Stimulated activated CD8-positive, alpha-beta memory T cell treated with anti-CD3 and anti-CD28 coated beads, Interleukin-15, amount 100 ng/mL, for 48 hours (primary cell): ENCODE measurements at places on chromosomes 5 and 9.

- no peak for DNase-seq
Observed at GRCh38 chr5:87347272-87347671, 65.5 kb downstream of the CCNH start.

DNA sequence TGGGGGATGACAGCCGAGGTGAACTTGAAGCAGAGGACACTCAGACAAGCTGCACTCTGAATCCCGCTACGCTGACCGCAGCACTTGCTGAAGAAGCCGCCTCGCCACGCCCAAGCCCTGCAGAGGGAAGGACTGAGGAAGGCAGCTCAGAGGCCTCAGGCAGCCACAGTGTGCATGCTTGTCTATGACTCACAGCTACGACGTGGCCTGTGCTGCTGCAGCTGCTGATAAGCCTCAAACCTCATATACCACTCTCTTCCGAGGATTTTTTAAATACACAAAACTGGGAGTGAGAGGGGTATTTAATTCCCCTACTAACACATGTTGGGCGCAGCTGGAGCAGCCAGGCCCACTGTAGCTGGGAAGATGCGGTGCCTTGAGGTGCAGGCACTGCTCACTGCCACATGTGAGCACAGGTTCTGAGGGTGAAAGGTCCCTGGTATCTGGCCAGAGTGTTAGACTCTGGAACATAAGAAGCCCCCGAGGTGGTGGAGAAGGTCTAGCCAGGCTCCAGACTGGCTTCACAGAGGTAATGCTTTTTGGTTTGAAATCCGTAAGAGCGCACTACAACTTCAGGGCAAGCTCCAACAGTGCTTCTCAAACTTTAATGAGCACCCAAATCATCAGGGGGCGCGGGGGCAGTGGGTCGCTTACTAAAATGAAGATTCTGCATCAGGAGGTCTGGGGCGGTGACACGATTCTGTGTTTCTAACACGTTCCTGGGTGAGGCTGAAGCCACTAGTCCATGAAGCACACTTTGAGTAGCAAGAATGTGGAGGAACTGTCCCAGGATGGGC lies 196.8 kb downstream of the AUH start:
- DNase-seq, result peak; percentile 82

GRCh38 chr5:32443541-32444430 lies 754 bp downstream of the ZFR start:
- DNase-seq, result peak; percentile 34

DNA sequence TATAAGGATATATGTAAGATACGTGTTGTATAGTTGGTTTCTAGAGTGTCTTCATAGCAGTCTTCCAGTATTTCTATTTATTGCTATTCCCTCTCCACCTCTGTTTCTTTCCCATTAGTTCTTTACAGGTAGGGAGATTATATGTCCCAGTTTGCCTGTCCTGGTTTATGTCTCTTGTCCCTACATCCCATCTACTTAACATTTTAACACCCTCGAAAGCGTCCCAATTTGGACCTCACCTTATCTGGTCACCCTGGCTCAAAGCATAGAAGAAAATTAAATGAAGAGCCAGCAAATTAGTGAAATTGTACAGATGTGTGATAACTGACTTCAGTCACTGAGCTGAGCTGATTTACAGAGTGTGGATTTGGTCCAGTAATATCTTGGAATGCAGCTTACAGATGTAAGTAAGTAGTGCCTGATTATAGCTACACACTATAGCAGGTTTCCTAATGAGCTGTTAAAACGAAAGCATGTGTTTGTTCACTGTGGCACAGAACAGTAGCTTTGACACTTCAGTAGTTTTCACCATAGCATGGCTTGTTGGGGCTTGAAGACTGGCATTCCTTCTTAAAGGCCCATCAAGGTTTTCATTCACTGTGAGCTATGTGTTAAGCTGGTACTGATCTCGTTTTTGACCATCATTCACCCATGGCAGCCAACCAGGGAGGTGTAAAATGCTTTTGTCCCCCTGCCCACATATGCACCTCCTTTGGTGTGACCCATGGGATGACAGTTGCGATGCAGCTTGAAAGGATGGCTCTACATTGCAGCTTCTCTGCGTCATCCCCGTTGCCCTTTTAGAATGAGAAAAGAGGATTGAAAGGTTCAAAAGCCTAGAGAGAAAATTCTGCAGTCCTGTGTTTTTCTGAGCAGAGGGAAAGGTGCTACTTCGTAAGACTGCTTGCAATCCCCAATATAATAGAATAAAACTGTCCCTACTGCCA lies 192.1 kb upstream of the DMRT1 start:
- no peak for DNase-seq

DNA sequence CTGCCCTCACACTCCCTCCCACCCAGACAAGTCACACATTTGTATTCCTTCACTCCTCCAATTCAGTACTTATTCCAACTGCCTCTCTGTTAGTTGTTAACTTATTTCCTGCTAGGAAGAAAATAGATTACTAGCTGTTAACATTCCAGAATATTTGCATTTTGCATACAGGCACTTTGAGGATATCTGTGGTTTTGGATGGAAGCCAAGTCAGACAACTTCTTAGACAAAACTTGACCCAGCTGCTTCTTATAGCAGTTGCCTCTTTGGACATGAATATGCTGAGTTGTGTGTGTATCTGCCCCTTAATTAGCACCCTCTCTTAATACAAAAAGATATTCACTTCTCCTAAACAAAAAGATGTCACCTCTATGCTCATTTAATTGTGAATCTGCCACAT lies 1280.6 kb upstream of the ACO1 start:
- no peak for DNase-seq

- peak; percentile 26 for DNase-seq
Observed at GRCh38 chr5:178279723-178280438, 47.3 kb upstream of the PHYKPL start.

DNA sequence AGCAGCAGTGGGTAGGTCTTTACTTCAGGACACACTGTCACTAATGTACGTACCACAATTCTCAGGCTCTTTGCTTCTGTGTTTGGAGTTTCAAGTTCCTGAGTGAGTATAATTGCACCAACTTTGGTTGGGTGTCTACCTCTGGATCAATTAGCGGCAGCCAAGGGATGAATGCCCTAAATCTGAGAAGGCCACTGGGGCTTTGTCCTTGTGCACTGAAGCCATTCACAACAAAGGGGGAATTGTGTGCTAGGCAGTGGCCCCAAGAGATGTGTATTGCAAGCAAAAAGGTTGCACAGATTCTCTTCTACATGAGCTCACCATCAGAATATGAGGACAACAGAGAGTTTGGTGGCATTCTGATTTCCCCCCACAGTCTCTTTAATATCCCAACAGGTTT lies 3.9 kb upstream of the PHF24 start:
- no peak for DNase-seq

DNA sequence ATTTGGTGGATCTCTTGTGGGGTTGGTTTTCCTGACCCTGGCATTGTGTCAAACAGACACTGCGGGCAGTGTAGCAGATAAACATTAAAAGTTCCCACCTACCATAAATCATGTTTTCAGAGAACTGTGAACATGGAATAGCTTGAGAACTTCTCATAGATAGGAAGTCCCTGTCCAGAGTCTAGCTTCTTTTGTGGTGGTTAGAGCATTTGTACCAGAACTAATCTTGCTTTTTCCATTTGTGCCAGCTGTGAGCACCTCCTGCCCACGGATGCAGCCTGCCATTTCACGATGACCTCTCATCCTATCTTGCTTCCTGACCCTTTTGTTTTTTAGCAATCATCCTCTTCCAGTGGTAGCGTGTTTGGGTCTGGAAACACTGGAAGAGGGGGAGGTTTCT lies 61.4 kb downstream of the FAM78A start:
- no peak for DNase-seq

- no peak for DNase-seq
Observed at GRCh38 chr9:70517926-70518610, 103.6 kb upstream of the KLF9 start.

GRCh38 chr5:31962351-31962751 lies 211.8 kb downstream of the GOLPH3 start:
- DNase-seq, result no peak

DNA sequence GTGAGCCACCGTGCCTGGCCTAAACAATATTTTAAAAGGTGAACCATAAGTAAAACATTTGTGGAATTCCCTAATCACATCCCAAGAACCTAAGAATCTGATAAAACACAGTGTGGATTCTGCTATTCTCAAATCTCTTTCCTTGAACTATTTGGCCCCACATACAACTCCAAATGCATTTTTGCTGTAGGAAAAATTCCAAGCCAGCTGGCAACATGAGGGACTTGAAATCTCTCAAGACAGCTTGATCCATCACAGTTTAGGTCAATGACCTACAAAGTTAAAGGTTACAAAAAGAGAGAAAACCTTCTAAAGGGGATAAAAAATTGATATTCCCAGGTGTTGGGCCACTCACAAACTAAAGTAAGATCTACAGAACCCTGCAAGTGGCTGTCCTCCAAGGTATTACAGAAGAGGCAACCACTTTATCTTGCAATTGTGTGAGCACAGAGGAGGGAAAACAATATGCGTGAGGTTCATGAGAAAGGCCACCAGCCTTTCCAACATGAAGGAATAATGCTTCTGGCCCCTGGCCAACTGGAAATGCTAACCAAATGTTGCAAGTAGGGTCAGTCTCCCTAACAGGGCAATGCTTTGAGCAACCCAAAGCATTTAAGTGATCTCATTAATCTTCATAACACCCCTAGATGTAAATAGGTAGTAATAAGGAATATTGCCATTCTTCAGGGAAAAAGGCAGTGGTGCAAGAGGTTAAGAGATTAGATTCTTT lies 221.4 kb downstream of the SEMA5A start:
- DNase-seq, result no peak

DNA sequence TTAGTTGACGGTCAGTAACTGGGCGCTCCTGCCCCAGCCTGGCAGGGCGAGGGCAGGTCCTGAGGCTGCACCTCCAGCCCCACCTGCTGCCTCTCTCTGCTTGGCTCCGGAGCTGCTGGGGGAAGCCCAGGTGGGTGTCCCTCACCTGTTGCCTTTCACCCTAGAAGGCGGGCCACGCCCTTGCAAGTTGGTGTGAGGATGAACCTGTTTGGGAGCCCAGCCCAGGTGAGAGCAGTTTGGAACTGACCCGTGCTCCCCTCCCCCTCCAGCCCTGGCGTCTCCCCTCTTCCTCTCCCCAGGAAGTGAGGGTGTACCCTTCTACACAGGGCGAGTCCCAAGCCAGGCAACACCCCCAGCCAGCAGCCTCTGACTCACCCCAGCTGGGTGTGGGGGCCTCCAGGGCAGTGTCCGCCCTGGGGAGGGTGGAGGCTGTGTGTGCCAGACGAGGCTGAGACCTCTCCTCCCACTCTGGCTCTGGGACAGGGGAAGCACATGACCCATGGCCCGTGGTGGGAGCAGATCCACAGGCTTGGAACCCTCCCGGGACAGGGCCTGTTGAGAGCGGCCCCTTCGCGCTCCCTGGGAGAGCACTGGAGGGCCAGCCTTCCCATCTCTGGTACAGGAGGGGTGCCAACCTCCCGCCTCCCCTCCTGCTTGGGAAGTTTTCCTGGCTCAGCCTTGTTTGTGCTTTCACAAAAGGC lies 10.4 kb downstream of the LRRC8A start:
- DNase-seq, result no peak

GRCh38 chr9:113584428-113585084 lies 121.0 kb downstream of the RGS3 start:
- no peak for DNase-seq

- no peak for DNase-seq
Observed at GRCh38 chr9:100525563-100525962, 52.3 kb upstream of the CAVIN4 start.

DNA sequence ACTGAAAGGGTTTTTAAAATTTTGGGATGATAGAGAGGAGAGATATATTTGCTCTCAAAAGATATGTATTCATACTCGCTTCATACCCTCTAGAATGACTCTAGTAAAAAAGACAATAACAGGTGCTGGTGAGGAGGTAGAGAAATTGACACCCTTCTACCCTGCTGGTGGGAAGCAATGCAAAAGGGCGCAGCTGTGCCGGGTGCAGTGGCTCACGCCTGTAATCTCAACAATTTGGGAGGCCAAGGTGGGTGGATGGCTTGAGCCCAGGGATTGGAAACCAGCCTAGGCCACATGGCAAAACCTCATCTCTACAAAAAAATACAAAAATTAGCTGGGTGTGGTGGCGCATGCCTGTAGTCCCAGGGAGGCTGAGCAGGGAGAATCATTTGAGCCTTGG lies 33.9 kb upstream of the NXNL2 start:
- DNase-seq, result no peak

- no peak for DNase-seq
Observed at GRCh38 chr9:115941561-115942315, 211.9 kb upstream of the PAPPA start.

DNA sequence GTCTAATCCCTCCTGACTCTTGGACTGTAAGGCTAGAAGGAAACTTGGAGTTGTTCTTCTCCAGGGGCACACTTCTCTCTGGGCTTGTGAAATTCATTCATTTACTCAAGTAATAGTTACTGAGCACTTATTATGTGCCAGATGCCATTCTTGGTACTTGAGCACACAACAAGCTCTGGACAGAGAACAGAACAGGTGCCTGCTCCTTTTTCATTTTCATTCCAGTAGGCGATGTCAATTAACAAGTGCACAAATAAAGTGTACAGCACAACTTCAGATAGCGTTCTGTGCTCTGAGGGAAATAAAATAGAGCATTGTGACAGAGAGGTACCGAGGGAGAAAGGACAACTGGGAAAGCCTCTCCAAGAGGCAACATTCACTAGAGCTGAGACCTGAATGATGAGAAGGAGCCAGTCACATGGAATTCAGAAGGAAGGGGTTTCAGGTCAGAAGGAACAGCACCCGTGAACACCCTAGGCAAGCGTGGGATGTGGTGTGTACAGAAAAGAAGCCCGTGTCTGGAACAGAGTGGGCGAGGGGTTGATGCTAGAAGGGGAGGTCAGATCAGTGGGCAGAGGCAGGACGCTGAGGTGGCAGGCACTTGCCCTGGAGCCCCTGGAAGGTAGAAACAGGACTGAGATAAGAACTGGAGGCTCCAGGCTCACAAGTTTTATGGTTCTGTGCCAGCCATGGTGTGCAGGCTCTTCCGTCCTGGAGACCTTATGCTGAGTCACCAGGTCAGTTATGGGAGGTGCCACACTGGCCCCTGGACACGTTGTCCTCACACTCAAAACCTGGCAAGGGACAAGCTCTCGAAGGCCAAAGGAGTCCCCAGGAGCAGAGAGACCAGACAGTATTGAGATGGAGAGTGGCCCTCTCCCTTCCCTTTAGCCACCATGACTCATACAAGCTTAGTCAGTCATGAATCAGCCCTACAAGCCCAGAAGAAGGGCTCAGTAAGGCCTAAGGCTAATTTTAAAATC lies 7.2 kb upstream of the ABLIM3 start:
- no peak for DNase-seq

GRCh38 chr9:13166996-13167395 lies 112.5 kb downstream of the MPDZ start:
- no peak for DNase-seq

DNA sequence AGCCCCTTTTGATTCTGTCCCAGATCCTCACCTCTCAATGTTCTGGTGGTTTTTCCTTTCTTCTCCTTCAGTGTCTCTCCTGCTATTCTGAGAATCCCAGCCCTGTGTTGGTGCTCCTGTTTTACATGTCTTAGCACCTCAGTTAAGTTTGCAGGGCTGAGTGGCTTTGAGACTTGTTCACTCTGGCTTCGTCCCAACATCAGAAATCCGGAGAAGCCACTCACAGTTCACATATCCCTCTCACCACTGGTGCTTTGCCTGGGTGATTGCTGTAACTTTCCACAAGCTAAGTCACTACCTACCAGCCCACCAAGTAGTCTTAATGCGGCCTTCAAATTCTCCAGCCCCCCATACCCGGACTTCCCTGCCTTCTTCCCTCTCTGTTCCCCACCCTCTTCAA lies 40.2 kb downstream of the CYFIP2 start:
- DNase-seq, result no peak
